Neural crest cell (in vitro differentiated cells): ENCODE measurements at places on chromosomes 11 and 22. TPM values are rescaled to one million over a fixed set of nuclear protein-coding genes. Genes with fewer than 3 reads are reported as not detected.

The CNGA4 gene
- 0.16 TPM in 1 of 2 replicates, not detected in the other for total RNA-seq

The USH1C gene
- not detected in 2 replicates for total RNA-seq

The SERPING1 gene
- total RNA-seq: 28.0 and 31.7 TPM in 2 replicates

The ZNF215 gene
- total RNA-seq: 10.2 and 11.2 TPM in 2 replicates

The SERPINH1 gene
- total RNA-seq: 179 and 191 TPM in 2 replicates

The HMOX1 gene
- total RNA-seq: 2.2 and 2.4 TPM in 2 replicates

The BRSK2 gene
- 59.9 and 72.5 TPM in 2 replicates for total RNA-seq

The IGF2 gene
- total RNA-seq: 19.0 and 20.1 TPM in 2 replicates

The PHF21B gene
- total RNA-seq: 36.5 and 40.4 TPM in 2 replicates

The CCDC116 gene
- 1.2 and 1.3 TPM in 2 replicates for total RNA-seq

The KCNK4 gene
- not detected in 2 replicates for total RNA-seq

The C11orf42 gene
- total RNA-seq: not detected in 2 replicates

The SPCS2 gene
- total RNA-seq: 186 and 197 TPM in 2 replicates

The KCTD14 gene
- 1.4 and 1.6 TPM in 2 replicates for total RNA-seq

The OR56A1 gene
- 0.14 and 0.16 TPM in 2 replicates for total RNA-seq

The KCNK7 gene
- total RNA-seq: 1.0 and 1.1 TPM in 2 replicates

The LRRC4C gene
- 5.2 and 5.5 TPM in 2 replicates for total RNA-seq

The NCAM1 gene
- 76.7 and 85.2 TPM in 2 replicates for total RNA-seq

The RASSF10 gene
- total RNA-seq: 6.0 and 6.4 TPM in 2 replicates

The TRIM49 gene
- not detected in 2 replicates for total RNA-seq

The PPFIBP2 gene
- 10.1 and 11.6 TPM in 2 replicates for total RNA-seq

The LINC01488 gene
- total RNA-seq: 0.11 TPM in 1 of 2 replicates, not detected in the other

The OR8K5 gene
- total RNA-seq: not detected in 2 replicates

The P4HA3 gene
- not detected in 2 replicates for total RNA-seq

The PAMR1 gene
- total RNA-seq: 0.21 and 0.66 TPM in 2 replicates

The SEPTIN3 gene
- total RNA-seq: 71.5 and 75.0 TPM in 2 replicates

The KDM4D gene
- total RNA-seq: 3.1 and 3.2 TPM in 2 replicates

The C11orf21 gene
- total RNA-seq: not detected in 2 replicates

The TRIM51 gene
- not detected in 2 replicates for total RNA-seq

The OR2AG2 gene
- total RNA-seq: 0.25 and 0.54 TPM in 2 replicates

The APOA5 gene
- not detected in 2 replicates for total RNA-seq

The PRRG4 gene
- not detected in 2 replicates for total RNA-seq

The KIF18A gene
- 27.6 and 28.2 TPM in 2 replicates for total RNA-seq

The POU2AF2 gene
- not detected in 2 replicates for total RNA-seq

The RRM1 gene
- total RNA-seq: 209 and 218 TPM in 2 replicates

The HEPN1 gene
- total RNA-seq: not detected in 2 replicates

The CLMP gene
- total RNA-seq: 4.2 and 4.3 TPM in 2 replicates

The SDF2L1 gene
- total RNA-seq: 29.4 and 33.8 TPM in 2 replicates

The CBLIF gene
- total RNA-seq: not detected in 2 replicates

The MMP8 gene
- not detected in 2 replicates for total RNA-seq

The SCGB2A2 gene
- total RNA-seq: not detected in 2 replicates
